ENCODE measurements at places on chromosomes 6 and 20.

- DNase-seq, result no peak
Measured at GRCh38 chr20:16014436-16014835, 558.8 kb downstream of the KIF16B start.

- no peak for DNase-seq
Measured at GRCh38 chr6:34238585-34239499, 2.2 kb downstream of the HMGA1 start.

DNA sequence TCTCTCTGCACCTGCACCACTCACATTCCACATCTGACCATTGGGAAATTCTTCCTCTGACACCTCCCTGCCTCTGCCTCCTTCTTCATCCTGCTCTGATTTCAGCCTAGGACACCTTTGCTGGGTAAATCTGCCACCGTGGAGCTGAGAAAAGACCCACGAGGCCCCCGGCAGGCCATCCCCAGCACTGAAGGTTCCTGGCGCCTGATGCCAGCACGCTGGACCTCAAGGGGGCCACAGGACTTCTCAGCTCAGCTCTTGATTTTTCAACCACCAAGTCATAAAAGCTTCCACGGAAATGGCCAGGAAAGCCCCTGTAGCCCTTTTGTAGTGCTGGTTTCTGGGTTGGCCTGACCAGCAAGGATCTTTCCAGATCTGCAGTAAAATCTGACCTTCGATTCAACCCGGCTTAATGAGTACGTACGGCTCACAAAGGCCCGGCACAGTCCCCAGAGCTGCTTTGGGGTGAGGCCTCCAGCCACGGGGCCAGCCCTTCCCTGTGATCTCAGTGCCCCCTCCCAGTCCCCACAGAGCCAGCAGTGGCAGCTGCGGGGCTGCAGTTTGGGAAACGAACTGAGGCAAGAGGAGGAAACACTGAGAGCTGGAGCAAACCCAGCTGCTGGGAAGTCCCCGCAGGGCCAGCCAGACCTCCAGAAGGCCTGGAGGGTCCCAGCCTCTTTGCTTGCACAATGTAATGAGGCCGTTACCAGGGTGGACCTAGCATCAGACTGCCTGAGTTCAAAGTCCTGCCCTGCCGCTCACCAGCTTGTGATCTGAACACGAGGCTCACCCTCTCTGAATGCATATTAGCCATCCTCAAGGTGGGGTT lies 157.5 kb downstream of the BMP7 start:
- no peak for DNase-seq

GRCh38 chr6:137025786-137026730 lies 18.7 kb downstream of the IL20RA start:
- DNase-seq, result no peak

DNA sequence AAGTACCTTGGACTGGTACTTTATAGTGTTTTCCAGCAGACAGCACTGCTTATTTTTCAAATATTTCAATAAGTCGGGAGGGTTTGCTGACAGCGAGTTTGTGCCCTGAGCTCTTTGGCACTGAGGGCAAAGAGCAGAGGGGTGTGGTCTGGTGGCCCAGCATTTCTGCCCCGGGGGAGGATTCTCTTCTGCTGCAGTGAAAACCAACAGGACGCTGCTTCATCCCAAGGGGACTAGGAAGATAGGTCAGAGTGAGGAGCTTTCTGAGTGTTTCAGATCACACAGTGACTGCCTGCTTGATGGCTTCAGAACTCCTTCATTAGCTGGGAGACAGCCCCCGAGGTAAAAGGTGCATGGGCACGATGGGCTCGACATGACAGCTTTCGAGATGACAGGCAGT lies 8.6 kb downstream of the ULBP2 start:
- no peak for DNase-seq

All from activated CD8-positive, alpha-beta memory T cell treated with anti-CD3 and anti-CD28 coated beads for 48 hours (primary cell).